Activated CD4-positive, alpha-beta T cell treated with anti-CD3 and anti-CD28 coated beads for 48 hours (primary cell): ENCODE measurements at places on chromosomes 3 and 15.

- no peak for DNase-seq
Observed at GRCh38 chr3:178277605-178278004, 258.6 kb upstream of the KCNMB2 start.

DNA sequence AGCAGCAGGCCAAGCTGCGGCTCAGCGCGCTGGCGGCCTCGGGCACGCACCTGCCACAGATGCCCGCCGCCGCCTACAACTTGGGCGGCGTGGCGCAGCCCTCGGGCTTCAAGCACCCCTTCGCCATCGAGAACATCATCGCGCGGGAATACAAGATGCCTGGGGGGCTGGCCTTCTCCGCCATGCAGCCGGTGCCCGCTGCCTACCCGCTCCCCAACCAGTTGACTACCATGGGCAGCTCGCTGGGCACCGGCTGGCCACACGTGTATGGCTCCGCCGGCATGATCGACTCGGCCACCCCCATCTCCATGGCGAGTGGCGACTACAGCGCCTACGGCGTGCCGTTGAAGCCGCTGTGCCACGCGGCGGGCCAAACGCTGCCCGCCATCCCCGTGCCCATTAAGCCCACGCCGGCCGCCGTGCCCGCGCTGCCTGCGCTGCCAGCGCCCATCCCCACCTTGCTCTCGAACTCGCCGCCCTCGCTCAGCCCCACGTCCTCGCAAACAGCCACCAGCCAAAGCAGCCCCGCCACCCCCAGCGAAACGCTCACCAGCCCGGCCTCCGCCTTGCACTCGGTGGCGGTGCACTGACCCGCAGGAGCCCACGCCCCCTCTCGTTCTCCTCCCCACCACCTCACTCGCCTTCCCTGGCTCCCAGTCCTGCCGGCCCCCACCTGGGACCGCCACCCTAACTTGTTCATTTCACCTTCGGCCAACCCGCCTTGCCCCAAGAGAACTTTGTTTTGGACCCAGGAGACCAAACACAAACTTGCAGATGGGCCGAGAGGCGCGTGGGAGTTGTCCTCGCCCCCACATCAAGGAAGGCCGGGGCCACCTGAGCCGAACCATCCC is 1.5 kb downstream of the FOXB1 start:
- peak; percentile 34 for DNase-seq

- DNase-seq: no peak
Observed at GRCh38 chr3:70608434-70608833, 296.0 kb upstream of the MDFIC2 start.

GRCh38 chr3:172520301-172520831 is 2.9 kb downstream of the TNFSF10 start:
- DNase-seq: peak; percentile 46

- DNase-seq: no peak
Observed at GRCh38 chr3:11544412-11545181, 99.1 kb downstream of the VGLL4 start.

GRCh38 chr3:112333381-112334317 is 693 bp downstream of the CD200 start:
- DNase-seq: peak; percentile 42

DNA sequence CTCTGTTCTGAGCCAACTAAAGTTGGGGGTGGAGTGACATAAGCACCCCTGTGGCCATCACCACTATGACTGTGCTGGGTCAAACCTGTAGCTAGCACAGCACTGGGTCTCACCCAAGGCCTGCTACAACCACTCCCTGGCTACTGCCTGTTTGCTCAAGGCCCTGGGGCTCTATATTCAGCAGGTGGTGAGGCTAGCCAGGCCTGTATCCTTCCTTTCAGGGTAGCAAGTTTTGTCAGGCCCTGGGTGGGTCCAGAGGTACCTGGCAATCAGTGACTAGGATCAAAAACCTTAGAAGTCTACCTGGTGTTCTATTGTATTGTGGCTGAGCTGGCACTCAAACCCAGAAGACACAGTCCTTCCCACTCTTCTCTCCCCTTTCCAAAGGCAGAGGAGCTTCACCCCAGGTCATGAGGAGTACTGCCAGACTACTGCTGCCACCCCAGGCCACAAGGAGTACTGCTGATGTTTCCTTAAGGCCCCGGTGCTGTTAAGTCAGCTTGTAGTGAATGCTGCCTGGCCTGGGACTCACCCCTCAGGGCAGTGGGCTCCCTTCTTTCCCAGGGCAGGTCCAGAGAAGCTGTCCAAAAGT is 170.8 kb downstream of the IGSF11 start:
- peak; percentile 26 for DNase-seq

DNA sequence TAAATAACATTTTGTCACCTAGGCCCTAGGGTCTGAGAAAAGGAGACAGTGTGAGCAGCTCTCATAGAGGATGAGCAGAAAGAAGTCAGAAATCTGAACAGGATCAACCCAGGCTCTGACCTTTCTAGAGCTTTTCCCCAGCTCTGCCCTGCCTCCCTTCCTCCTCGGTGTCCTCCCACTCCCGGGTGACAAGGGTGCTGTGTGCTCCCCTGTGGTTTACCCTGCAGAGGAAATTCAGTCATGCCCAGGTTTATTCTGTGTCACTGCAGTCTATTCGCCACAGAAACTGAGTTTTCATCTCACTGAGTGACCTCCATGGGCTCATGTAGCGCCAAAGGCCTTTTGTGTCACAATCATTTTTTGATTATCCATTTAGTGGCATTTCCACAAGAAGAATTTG is 76.6 kb downstream of the IL12A start:
- DNase-seq: no peak

GRCh38 chr3:65490114-65490513 is 548.6 kb downstream of the MAGI1 start:
- DNase-seq: no peak

- no peak for DNase-seq
Observed at GRCh38 chr3:160445854-160446253, 3.7 kb downstream of the TRIM59 start.

DNA sequence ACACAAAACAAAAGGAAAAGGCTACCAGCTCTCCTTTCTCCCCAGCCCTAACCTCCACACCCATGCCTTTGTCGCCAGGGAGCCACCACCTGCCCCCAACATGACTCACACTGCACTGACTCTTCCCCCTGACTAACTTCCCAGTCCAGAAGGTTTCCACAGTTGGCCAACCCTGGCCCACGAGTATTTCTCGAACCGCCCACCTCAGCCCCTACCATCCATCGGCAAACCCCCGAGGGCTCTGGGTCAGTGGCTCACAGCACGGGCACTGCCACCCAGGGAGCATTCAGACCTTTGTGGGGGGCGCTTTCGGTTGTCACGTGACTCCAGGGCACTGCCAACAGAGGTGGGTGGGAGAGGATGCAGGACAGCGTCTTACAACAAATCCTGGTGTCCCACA is 152.3 kb downstream of the LRRC28 start:
- no peak for DNase-seq

DNA sequence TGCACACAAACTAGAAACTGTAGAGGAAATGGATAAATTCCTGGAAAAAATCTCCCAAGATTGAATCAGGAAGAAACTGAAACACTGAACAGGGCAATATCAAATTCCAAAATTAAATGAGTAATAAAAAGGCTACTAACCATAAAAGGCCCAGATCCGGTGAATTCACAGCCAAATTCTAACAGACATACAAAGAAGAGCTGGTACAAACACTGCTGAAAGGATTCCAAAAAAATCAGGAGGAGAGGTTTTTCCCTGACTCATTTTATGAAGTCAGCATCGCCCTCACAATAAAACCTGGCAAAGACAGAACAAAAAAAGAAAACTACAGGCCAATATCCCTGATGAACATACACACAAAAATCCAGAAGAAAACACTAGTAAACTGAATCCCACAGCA is 462.4 kb upstream of the THBS1 start:
- no peak for DNase-seq

- DNase-seq: no peak
Observed at GRCh38 chr3:183827809-183828537, 2.6 kb upstream of the MAP6D1 start.

DNA sequence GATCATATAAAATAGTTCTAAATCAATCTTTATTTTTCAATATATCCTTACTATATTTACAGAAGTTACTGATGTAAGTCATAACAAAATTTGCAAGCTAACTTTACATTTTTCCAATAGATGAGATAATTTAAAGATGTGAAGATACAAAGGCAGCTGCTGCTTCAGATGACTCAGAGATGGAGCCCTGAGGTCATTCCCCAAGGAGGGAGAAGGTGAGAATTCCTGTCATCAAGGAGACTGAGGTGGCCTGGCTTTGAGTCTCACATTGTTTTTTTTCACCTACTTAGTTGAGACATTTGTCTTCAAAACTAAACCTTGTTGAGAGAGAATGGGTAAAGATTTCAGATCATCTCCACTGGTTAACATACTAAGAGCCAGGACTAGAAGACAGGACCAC is 3.9 kb upstream of the SAMD7 start:
- no peak for DNase-seq

DNA sequence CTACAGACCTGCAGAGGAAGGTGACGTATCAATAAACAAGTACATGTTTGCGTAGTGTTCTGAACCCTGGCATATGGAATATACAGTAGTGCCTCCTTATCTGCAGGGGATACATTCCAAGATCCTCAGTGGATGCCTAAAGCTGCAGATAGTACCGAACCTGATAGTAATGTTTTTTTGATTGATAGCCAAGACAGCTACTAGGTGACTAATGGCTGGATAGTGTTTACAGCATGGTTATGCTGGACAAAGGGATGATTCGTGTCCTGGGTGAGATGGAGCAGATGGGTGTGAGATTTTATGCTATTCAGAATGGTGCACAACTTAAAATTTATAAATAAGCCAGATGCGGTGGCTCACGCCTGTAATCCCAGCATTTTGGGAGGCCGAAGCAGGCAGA is 55.8 kb upstream of the IGF2BP2 start:
- no peak for DNase-seq

DNA sequence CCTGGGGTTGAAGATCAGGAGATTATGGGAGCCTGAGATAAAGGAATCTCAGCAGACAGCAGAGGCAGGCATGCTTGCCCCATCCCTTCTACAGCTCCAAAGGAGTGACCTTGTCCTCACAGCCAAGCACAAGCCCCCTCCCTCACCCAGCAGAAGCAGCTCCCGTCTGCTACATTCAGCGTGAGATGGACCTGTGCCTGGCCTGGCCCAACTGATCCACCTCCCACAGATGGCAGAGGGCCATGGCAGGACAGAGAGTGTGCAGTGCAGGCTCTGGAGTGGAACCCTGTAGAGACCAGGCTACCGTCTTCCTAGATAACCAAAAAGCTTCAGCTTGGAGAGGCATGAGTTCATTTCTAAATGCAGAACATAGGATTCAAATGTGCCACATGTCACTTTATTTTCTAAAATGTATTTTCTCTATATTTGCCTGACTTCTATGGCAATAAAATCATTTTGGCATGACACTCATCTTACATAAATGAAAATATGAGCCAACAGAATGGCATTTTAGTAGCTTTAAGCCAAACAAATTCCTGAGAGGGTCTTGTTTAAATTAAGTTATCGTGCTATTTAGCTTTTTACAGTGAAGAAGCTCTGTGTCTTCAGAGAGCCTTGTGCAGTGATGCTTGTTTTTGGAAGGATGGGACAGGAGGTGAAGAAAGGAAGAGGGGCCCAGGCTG is 43.7 kb downstream of the SLC12A8 start:
- no peak for DNase-seq

GRCh38 chr3:179613807-179614206 is 9.2 kb downstream of the NDUFB5 start:
- DNase-seq: no peak

DNA sequence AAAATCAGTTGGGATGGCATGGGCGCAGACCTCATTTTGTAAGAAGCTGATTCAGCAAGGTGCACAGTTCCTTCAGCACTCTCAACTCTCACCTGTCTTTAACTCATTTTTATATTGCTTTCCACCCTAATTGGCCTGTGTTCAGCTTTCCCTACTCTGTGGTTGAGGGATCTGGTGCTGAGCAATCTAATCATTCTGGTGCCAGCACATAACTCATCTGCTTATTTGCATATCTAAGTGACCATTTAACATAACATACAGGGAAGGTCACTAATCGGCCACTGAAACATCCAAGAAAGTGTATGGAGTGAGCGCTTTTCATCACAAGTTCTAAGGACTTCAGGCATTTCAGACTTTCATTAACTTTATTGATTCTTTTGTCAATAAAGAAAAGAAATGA is 303.4 kb upstream of the ROPN1 start:
- no peak for DNase-seq

DNA sequence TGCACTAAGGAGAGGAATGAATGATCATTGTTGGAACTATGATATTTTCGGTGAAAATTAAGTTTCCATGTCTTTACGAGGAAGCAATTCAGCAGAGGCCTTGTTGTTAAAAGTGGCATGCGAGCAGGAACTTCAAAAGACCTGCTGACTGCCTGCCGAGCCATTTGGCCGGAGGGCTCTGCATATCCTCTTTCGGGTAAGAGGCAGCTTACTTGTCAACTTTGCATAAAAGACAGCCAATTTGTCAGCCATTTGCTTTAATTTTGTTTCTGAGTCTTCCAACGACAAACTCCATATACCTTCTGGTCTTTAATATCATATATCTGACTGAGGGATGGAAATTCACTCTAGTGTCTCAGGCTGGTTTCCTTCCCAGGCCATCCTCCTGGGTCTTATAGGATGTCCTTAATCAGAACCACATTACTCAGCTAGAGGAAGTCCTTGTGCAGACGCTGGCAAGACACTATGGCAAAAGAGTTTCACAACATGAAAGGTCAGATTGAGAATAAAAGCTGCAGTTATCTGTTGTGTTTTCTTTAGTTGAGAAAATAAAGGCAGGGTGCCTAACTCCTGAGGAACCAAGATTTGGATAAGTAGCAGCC is 128.7 kb upstream of the WNT5A start:
- no peak for DNase-seq

DNA sequence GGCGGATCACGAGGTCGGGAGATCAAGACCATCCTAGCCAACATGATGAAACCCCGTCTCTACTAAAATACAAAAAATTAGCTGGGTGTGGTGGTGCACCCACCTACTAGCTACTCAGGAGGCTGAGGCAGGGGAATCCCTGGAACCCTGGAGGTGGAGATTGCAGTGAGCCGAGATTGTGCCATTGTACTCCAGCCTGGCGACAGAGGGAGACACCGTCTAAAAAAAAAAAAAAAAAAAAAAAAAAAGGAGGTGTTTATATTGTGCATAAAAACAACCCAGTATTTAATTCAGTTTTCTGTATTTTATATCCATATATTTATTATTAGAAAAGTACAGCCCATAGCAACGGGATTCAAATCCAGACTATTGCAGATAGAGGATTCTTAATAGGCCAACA is 129.1 kb upstream of the SOX2 start:
- DNase-seq: no peak
